ENCODE measurements at places on chromosomes 13 and 19.

- no peak for DNase-seq
Measured at GRCh38 chr13:63446329-63446728, 2030.7 kb upstream of the PCDH20 start.

DNA sequence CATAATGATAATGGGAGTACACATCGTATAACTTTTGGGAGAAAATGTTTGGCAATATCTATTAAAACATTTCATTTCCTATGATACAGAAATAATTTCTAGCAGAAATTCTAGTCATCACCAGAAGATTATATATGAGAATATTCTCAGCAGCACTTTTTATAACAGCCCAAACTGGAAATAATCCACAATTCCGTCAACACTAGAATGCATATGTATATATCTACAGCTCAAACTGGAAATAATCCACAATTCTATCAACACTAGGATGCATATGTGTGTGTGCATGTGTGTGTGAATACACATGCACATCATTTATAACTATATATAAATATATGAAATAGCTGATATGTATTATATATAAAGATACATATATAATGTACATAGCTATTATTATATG is 408.0 kb upstream of the KLHL1 start:
- no peak for DNase-seq

DNA sequence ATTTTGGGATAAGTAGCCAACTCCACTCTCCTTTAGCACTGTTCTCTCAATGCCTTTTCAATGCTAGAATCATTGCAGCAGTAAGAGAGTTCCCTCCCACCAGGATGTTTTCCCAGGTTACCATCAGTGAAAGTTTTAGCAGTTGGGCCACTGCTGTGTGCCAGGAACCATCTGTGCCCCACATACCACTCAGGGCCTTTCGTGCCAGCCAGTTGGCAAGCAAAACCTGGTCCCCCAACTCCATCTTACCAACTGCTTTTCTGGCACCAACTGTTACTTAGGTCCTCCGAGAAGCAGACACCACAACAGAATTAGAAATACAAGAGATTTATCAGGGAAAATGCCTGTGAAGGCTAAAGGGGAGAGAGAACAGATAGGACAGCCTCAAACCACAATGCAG is 533.4 kb upstream of the NBEA start:
- no peak for DNase-seq

DNA sequence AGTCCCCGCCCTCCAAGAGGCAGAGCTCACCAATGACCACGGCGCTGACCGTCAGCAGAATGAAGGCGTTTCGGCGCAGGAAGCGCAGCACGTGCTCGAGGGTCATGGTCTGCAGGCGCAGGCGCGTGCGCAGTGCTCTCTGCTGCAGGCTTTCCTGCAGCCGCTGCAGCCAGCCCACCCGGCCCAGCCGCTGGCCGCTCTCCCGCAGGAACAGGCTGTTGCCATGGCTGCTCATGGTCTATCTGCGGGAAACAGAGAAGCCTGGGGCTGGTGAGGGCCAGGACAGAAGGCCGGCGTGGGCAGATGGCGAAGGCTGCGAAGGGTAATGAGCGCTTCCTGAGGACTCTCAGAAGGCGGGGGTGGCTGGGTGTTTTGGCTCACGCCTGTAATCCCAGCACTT is 7.0 kb downstream of the SLC1A6 start:
- DNase-seq: no peak

GRCh38 chr13:104043184-104043583 is 977.0 kb upstream of the SLC10A2 start:
- no peak for DNase-seq

DNA sequence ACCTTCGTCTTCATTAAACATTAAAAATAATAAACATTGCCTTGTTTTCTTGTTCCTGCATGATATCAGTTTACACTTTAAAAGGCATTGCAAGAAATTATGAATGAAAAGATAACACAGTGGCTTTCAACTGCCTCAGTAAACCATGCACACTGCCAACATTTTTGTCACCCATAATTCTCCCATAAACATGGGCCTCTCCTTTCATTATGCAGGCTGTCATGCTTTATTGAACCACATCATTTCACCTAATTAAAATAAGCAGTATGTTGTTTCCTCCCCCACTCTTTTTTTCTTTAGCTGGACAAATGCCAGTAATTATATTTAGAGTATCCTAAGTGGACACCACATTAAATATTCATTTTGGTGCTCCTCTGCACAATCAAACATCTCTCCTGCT is 1566.5 kb upstream of the SLC10A2 start:
- no peak for DNase-seq
